ENCODE measurements at places on chromosomes 1 and 21.

GRCh38 chr21:33067457-33067856, 2.5 kb upstream of the OLIG1 start:
- DNase-seq, result peak; percentile 54

GRCh38 chr1:237953238-237953637, 62.5 kb upstream of the ZP4 start:
- DNase-seq, result no peak

DNA sequence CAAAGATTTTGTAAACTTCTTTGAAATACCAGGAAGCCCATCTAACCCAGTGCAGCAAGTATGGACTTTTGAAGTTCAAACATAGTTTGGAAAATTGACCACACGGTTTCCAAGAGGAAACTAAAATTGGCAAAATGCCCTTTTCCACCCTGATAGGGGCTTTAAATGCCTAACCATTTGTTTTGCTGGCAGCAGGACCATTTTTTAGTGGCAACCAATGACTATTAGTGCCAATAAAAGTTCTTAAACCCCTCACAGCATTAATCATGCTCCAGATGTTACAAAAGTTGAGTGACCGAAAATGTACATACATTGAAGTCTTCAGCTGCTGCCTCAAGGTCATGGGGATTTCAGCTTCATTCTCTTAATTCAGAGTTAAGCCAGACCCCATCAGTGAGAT, 46.4 kb upstream of the ENAH start:
- DNase-seq, result no peak

GRCh38 chr1:235402457-235403200, 35.4 kb downstream of the TBCE start:
- DNase-seq, result no peak

DNA sequence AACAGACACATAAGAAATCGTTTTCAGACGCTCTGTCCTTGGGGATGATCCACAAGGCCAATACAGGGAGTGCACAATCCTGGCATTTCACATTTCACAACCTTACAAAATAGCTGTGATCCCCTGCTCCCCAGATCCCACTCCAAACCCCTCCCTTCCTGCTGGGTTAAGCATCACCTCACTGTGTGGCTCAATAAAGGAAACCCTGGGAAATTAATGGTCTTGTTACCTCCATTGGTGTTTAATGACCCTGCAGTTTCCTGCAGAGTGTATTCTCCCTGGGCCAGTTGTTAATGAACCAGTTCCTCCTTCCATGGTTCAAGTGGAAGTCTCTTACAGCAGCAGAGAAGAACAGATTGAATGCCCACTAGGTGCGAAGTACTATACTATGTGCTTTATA, 334.7 kb downstream of the OMA1 start:
- DNase-seq, result no peak

DNA sequence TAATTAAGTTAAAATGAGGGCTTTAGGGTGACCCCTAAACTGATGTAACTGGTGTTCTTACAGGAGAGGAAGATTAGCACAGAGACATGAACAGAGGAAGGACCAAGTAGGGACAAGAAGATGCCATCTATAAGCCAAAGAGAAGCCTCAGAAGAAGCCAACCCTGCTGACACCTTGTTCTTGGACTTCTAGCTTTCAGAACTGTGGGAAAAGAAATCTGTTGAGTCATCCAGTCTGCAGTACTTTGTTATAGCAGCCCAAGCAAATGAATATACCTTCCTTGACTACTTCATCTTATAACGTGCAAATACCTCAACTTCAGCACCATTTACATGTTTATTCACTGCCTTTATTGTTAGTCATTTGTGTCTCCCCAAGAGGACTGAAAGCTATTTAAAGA, 3.4 kb downstream of the ZBTB21 start:
- DNase-seq, result no peak

GRCh38 chr1:183203094-183203493, 17.0 kb downstream of the LAMC2 start:
- no peak for DNase-seq

DNA sequence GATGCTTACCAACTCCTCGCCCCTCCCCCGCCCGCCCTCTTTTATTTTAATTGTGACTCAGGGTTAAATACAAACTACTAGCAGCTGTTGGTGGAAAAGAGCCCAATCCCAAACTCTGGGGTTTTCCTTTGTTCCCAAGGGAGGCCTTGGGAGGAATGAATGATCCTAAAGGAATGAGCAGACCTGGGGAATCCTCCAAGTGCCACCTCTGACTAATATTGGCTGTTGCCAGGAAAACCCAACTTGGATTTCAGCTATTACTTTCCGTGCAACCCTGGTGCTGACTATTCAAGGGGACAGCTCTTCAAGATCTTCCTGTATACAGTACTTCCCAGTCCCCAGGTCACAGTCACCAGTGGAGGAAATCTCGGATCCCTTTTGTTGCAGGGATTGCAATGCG, 1.3 kb upstream of the S100A10 start:
- no peak for DNase-seq

- no peak for DNase-seq
These were observed 11.2 kb downstream of the TSEN15 start for GRCh38 chr1:184062640-184063286.

- DNase-seq, result no peak
These were observed 119.0 kb downstream of the ROR1 start for GRCh38 chr1:63892632-63893395.

GRCh38 chr1:174938281-174939007, 61.3 kb upstream of the CACYBP start:
- DNase-seq, result no peak

GRCh38 chr1:42949312-42950115, 9.2 kb downstream of the SLC2A1 start:
- DNase-seq, result peak; percentile 94

DNA sequence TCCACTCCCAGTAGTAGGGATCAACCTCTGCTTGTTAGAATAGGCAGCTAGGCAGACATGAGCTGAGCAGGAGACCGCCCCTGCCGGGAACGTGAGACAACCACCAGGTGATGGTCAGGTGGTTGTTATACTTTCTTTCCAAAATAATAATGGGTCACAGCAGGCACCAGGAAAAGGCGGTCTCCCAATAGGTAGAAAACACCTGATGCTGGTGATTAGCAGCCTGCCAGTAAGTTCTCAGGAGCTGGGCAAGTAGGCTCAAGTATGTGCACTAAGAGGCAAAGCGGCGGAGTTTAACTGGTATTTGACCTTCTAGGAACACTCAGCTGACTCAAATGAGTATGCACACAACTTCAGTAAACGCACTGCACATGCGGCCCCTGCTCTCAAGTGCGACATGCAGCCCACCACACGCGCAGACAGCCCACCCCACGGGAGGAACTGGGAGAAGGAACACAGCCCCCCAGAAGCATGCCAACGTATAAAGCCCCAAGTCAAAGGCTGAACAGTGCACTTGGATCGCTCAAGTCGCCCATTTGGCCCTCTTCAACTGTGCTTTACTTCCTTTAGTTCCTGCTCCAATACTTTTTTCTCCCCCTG, 80.0 kb downstream of the DESI2 start:
- DNase-seq, result no peak

DNA sequence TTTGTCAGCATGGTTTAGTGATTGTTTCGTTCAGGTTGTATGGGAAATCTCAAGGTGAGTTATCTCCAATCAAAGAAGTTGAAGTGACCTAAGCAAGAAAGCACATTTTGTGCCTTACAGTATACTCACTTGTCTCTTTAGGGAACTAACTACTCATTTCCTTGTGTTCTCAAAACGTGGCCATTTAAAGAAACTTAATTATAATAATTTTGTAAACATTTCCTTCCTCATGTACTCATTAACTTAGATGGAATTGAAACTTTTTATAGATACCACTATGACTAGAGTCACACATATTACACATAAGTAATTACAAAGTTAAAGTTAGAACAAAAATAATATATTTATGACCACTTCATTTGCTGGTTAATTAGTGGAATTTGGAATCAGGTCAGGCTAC, 552.6 kb downstream of the MRPL39 start:
- DNase-seq, result no peak

DNA sequence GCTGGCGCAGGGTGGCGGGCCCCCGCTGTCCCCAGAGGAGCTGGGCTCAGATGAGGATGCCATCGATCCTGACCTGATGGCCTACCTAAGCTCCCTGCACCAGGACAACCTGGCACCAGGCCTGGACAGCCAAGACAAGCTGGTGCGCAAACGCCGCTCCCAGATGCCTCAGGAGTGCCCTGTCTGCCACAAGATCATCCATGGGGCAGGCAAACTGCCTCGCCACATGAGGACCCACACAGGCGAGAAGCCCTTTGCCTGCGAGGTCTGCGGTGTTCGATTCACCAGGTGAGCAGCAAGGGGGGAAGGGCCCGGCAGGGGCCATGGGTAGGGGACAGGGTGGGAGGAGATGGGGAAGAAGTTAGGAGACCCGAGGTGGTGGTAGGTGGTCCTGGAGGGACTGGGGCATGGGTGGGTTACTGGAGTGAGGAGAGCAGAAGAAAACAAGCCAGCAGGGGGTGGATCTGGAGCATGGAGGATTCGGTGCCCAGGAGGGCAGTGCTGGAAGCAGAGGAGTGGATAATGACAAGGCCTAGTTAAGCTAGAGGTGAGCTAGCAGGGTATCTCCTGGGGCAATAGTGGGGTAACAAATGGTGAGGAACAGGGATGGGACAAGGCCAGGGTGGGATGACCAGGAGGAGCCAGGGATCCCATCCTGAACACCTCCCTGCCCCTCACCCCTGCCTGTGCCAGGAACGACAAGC, 13.1 kb downstream of the ZBTB7B start:
- DNase-seq, result no peak

GRCh38 chr1:228352677-228353481, 53.8 kb downstream of the TRIM11 start:
- no peak for DNase-seq

DNA sequence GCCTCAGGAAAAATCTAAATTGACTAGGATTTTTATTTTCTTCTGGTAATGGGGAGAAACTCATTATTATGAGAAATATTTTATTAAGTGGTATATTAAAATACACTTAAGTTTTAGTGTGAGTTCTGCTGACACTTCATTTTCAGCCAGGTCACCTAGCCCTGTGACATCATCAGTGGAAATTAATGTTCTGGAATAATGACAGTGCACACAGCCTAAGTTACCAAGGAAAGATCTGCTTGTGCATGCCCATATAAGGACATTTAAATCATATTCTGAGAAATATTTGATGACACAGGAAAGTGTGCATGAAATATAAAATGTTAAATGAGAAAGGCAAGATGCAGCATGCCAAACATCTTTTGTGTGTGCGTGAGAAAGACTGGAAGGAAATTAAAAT, 102.0 kb downstream of the KIF14 start:
- DNase-seq, result no peak
